ENCODE measurements at places on chromosomes 3 and 15. TPM values are rescaled to one million over a fixed set of nuclear protein-coding genes. Genes with fewer than 3 reads are reported as not detected.

GRCh38 chr15:52191207-52191606 lies at the start of gene GNB5:
Gene GNB5 (minus strand): TSS chr15:52191392. CDS start chr15:52184676, 6,716 bp downstream.
- DNase-seq = no peak

GRCh38 chr15:67506775-67507747 lies 13.9 kb upstream of the C15orf61 start:
- DNase-seq = no peak

GRCh38 chr15:82832601-82833361 lies 23.4 kb downstream of the WHAMM start:
- peak; percentile 87 for DNase-seq

DNA sequence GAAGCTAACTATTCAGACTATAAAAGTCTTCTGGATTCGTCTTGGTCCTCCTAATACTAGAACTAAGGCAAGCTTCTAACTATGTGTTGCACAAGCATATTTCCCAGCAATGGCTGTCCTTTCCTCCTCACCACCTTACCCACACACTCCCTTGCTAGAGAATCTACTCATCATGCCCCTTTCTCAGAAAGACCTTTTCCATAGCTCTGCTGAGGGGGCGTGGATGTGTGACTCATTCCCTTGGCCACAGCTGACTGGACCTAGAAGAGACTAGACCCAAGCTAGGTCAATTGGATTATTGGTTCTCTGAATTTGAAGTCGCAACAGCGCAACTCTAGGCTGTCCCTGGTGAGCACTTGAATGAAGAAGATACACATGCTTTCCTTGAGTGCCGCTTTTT lies 47.1 kb downstream of the ERC2 start:
- no peak for DNase-seq

- no peak for DNase-seq
Measured at GRCh38 chr15:73296609-73297353, 72.0 kb downstream of the HCN4 start.

GRCh38 chr3:169923831-169924230 lies 12.5 kb downstream of the SAMD7 start:
- no peak for DNase-seq

DNA sequence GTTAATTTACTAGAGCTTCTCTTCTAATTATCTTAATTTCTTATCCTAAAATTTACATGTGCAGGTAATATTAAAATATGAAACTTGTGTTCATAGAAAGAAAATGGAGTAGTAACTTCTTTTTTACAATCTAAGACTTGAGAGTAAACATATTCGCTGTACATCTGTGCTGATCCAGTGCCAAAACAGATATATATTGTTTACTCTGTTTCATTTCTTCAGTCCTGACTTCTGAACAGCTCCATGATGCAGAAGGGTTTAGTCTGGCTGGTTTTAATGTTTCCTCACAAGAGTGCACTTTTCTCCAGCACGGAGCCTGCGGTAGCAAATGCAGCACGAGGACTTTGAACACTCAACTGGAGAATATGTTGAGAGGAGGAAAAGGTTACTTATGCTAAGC lies 306.8 kb downstream of the EPHA3 start:
- no peak for DNase-seq

- DNase-seq = peak; percentile 33
Measured at GRCh38 chr3:69294014-69294766, 91.7 kb downstream of the FRMD4B start.

GRCh38 chr15:70154718-70155347 lies 57.1 kb upstream of the TLE3 start:
- DNase-seq = no peak

DNA sequence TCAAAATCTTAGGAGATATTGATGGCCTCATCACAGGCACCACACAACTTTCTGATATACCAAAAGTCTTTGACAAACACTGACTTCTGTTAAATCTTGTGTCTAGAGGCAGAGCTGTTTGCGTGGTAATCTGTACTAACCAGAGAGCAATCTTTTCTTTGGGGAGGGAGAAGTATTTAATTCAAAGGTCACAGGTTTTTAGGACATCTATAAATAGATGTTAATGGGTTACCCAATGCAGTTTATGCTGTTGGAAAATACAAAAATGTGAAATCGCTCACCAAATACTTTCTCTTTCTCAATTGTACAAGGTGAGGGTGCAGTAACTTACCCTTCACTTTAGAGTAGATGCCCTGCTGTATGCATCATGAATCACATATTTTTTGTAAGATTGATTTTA lies 510.5 kb downstream of the NSUN3 start:
- DNase-seq = no peak

GRCh38 chr3:59685432-59685831 lies 635.6 kb upstream of the CFAP20DC start:
- DNase-seq = no peak

DNA sequence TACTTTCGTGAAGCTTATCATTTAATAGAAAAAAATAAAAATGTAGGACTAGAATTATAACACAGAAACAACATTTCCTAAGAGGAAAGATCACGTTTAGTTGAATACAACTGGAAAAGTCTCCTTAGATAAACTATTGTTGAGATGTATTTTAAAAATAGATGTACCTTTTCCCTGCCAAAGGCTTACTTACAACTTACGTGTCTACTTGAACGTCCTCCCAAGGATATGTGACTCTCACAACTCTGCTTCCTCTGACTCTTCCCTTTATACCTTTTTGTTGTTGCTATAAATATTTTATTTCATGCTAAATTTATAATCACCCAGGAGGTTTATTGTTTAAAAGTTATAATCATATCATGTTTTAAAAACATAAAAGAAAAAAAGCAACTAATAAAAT lies 908.0 kb upstream of the ROBO1 start:
- DNase-seq = no peak

- no peak for DNase-seq
Measured at GRCh38 chr3:73509816-73510215, 114.9 kb downstream of the PDZRN3 start.

GRCh38 chr3:171768281-171768900 lies 41.9 kb downstream of the PLD1 start:
- DNase-seq = no peak

GRCh38 chr15:61644550-61644949 lies 415.4 kb upstream of the RORA start:
- no peak for DNase-seq

- no peak for DNase-seq
Measured at GRCh38 chr3:66393333-66394005, 107.4 kb downstream of the LRIG1 start.

Gene DNAH12
- total RNA-seq = not detected

- no peak for DNase-seq
Measured at GRCh38 chr3:50612234-50612882, 784 bp upstream of the CISH start.

GRCh38 chr3:51355891-51356578 lies 29.1 kb upstream of the MANF start:
- DNase-seq = no peak

DNA sequence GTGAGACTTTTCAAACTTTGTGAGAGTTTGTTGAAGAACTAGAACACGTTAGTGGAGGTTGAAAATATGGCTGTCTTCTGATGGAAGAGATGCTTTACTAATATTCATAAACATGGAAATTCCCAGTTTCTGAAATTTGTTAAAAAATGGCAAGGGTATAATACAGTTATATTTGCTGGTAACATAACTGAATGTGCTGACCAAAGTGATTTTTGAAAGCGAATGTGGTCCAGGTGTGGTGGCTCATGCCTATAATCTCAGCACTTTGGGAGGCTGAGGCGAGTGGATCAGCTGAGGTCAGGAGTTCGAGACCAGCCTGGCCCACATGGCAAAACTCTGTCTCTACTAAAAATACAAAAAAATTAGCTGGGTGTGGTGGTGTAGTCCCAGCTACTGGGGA lies 18.1 kb downstream of the FXR1 start:
- no peak for DNase-seq

DNA sequence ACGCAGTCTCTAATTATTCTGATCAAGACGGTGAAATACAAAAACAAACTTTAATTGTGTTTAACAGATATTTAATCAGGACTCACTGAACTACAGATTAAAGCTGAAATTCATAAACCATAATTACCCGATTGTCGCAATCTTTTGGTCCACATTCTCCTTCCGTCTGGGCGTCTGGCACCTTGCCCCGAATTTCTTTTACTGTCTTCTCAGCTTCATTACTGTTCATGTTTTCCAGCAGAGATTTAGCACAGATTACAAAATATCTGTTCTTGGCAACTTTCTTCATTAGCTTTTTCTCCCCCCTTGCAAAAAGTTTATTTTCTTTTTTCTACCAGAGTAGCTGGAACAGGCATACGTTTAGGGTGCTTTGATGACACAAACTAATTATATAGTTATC lies 271.4 kb downstream of the TIGIT start:
- DNase-seq = no peak

Gene SOX14
- total RNA-seq = not detected

- no peak for DNase-seq
Measured at GRCh38 chr3:121707531-121708273, 41.8 kb downstream of the GOLGB1 start.

DNA sequence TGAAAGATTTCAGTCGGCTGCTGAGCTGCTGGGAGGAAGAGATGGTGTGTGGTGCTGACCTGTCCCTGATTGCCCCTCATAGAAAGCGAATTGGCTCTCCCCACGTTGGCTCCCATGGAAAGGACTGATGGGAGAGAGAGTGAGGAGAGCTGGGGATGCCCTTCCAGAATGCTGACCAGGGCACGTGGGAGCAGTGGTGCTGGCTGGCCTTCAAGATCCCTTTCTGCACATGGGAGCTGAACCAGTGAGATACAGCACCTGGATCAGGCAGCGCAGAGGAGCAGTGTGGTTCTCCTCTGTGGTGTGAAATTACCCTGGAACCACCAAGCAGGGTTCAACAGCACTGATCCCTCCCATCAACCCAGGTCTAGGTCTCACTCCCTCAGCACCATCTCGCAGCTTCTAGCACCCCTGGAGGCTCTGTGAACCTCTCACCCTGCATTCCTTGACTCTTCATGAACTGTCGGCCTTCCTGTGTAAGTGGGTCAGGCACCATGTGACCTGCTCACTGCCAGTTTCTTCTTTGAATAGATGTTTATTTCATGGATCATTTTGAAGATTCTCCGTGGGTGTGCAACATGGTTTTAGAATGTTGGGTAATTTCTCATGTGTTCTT lies 55.7 kb downstream of the CACNA1D start:
- no peak for DNase-seq

DNA sequence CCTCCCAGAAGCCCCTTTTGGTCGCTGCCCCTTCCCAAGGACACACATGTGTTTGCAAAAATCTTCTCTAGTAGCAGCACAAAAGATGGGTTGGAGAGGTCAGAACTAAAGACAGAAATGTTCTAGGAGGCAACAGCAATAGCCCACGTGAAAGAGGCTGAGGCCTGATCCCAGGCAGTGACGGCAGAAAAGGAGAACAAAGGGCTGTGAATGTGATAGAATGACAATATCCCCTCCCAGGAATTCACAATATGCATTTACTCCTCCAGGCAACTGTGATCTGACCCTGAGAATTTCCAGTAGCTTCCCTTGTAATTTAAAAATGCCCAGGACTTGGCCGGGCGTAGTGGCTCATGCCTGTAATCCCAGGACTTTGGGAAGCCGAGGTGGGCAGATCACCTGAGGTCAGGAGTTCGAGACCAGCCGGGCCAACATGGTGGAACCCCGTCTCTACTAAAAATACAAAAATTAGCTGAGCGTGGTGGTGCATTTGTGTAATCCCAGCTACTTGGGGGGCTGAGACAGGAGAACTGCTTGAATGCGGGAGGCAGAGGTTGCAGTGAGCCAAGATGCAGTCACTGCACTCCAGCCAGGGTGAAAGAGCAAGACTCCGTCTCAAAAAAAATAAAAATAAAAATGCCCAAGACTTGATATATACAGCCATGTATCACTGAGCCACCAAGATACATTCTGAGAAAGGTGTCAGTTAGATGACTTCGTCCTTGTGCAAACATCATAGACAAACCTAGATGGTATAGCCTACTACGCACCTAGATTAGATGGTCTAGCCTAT lies 43.6 kb upstream of the PIAS1 start:
- DNase-seq = no peak

- no peak for DNase-seq
Measured at GRCh38 chr15:90187257-90187868, 13.8 kb upstream of the SEMA4B start.

- DNase-seq = no peak
Measured at GRCh38 chr15:38695249-38696108, 130.9 kb upstream of the RASGRP1 start.

- DNase-seq = no peak
Measured at GRCh38 chr3:27679691-27680090, 42.4 kb downstream of the EOMES start.

Gene FOXL2
- total RNA-seq = 1.2 TPM

DNA sequence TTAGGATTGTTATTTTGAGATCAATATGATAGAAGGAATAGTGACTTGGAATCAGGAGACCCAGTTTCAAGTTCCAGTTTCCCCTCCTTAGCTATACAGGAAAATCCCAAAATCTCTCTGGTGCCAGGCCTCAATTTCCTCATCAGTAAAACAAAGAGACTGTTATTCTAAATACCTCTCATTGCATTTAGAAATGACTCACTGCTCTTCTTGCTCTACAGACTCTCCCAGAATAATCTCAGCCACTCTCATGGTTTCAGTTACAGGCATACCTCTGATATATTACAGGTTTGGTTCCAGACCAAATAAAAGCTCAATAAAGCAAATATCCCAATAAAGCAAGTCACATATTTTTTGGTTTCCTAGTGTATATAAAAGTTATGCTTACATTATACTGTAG lies 28.3 kb downstream of the IMPG2 start:
- no peak for DNase-seq

- no peak for DNase-seq
Measured at GRCh38 chr3:98109807-98110549, 20.5 kb upstream of the OR5H1 start.

DNA sequence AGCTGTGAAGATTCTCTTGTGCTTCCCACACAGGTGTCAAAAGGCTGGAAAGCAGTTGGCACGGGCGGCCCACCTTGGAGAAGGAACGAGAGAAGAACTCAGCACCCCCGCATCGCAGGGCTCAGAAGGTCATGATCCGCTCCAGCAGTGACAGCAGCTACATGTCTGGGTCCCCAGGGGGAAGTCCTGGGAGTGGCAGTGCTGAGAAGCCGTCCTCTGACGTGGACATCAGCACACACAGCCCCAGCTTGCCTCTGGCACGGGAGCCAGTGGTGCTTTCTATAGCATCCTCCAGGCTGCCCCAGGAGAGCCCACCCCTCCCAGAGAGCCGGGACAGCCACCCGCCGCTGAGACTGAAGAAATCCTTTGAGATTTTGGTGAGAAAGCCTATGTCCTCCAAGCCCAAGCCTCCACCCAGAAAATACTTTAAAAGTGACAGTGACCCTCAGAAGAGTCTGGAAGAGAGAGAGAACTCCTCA lies 31.4 kb downstream of the STARD5 start:
- DNase-seq = no peak

DNA sequence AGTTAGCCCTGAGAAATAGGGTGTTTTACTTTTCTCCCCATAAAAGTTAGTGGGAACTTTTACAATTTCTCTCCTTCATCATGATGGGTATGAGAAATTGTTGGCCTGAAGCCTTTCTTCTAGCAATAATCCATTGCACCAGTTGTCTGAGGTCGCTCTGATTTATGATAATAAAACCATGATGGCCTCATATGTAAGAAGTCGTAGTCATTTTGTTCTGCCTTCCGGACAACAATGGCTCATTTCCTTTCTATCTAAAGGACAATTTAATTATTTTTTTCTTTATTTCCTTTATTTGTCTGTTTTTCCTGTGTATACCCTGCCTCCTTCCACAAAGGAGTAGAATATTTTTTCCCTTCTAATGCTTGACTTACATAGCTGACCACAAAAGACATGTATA lies 31.6 kb upstream of the GNB4 start:
- no peak for DNase-seq

Gene CCR8
- not detected for total RNA-seq

All from A172 (cell line).